HuH-7.5 (cell line): ENCODE measurements at places on chromosomes 2 and 18.

DNA sequence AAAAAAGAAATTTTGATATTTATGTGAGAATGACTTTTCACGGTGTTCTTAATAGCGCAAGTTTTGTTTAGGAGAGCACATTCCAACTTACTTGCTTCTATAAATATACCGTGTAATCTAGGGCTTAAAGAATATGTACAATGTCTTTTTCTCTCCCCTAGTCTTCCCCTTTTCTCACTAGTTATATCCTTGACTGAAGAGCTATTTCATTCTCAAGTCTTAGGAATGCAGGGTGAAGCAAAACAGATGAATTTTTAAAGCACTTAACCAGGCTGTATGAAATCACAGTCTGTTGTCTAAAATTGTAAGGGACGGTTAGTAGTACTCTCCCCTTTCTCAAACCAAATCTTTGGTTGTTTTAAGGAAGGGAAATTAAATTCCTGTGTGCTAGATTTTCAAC lies 29.6 kb upstream of the SLC30A6 start:
- no peak for DNase-seq

GRCh38 chr2:46181789-46182530 lies 115.2 kb upstream of the EPAS1 start:
- no peak for DNase-seq

DNA sequence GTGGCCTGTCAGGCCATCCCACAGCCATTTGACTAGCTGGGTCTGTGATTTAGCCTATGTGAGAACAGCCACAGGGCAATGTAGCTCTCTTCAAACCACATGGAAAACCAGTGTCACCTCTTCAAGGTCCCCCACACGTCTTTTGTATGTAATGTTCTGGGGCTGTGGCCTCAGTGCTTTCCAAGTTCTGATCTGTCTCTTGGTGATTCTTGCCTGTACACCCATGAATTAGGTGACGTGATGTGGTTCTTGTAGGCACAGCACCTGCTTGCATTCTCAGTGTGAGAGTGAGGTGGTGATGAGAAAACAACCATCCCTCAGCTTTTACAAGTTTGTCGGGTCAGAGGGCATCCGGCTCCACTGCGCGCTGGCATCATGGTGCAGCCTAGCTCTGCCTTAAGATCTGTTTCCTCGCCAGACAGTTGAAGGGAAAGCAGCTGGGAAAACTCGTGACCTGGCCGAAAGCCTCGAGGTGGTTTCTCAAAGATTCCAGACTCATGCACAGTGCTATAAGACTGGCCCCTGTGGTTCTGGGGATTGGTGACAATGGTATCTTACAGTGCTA lies 125.8 kb downstream of the TANC1 start:
- no peak for DNase-seq

GRCh38 chr2:231672617-231673347 lies 35.5 kb upstream of the PTMA start:
- DNase-seq, result no peak

- DNase-seq, result no peak
These were observed 221.1 kb upstream of the SMAD2 start for GRCh38 chr18:48151421-48152065.

- peak; percentile 46 for DNase-seq
These were observed 12.9 kb upstream of the TFPI start for GRCh38 chr2:187567126-187567525.

GRCh38 chr2:71935262-71935848 lies 212.3 kb downstream of the CYP26B1 start:
- DNase-seq, result no peak
